Stimulated activated CD4-positive, alpha-beta T cell treated with anti-CD3 and anti-CD28 coated beads, Interleukin-1b, Interleukin-23, amount 100 ng/mL, for 1 hour (primary cell): ENCODE measurements at places on chromosomes 4 and X.

GRCh38 chr4:48153791-48154550 lies 19.9 kb upstream of the TXK start:
- no peak for DNase-seq

DNA sequence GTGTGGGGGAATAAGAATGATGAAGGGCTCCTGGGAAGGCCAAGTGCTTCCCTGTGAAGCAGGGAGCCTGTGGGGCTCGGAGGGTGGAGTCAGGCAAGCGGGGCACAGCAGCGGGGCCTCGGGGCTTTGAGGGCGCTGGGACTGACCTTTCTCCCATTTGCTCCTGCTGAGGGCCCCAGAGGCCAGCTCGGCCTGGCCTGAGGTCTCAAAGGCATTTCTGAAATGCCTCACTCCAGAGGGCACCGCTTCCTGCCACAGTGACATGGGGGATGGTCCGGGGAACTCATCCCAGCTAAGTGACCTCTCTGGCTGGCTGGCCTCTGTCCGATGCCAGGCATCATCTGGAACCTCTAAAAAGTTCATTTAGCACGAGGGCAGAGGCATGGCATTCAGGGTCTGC lies 98.8 kb upstream of the STX18 start:
- DNase-seq = no peak

GRCh38 chr4:138685316-138685715 lies 330.3 kb upstream of the NOCT start:
- DNase-seq = no peak

DNA sequence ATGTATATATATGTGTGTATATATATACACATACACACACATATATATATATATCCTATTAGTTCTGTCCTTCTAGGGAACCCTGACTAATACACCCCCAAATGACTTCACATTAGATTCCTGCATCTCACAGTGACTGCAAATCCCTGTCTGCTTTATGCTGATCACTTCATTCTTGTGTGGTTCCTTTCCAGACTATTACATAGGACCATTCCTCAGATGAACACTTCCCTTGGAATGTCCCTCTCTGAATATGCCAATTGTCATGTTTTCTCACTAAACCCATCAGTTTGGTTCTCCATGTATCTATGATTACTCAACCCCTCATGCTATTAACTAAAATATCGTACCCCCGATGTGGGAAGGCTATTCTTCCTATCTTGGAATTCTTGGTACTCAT lies 605.2 kb upstream of the NR3C2 start:
- DNase-seq = no peak

GRCh38 chr4:120865985-120866384 lies 56.5 kb downstream of the PRDM5 start:
- DNase-seq = no peak

DNA sequence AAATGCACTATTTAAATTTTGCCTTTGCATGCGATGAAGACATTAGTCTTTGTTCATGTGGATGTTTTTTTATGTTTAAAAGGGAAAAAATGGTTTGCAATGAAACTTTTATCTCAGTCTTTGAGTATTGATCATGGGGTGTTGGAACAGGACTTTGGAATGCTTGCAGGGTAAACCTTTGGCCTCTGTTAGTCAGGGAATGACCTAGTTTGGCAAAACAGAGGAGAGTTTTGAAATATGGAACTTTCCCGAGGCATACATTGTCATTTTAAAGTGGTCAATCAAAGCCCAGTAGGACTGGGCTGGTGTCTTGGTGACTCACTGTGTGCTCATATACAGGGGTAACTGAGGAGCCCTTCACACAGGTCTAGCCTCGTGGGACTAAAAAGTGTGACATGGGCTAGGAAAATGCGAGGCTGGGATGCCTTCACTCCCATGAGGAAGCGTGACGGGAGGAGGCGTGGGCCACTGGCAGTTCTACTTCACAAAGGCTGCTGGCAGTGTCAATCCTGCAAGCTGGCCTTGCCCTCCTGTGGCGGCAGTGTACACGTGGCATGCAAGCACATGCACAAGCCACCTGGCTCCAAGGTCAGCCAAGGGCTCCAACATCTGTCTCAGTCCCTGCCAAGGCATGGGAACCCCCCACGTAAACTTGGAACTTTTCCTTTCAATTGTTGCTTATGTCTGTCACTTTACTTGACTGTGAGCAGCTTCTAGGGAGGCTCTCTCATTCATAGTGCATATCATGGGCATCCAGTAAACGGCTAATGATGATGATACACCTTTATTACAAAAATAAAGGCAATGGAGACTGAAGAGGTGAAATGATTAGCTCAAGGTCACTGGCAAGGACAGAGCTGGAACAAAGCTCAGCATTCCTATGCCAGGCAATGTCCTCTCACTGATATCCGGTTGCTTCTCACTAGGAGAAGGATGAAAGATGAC lies 5.2 kb upstream of the F11 start:
- DNase-seq = no peak

GRCh38 chrX:108186811-108187210 lies 95.2 kb downstream of the ATG4A start:
- DNase-seq = no peak

DNA sequence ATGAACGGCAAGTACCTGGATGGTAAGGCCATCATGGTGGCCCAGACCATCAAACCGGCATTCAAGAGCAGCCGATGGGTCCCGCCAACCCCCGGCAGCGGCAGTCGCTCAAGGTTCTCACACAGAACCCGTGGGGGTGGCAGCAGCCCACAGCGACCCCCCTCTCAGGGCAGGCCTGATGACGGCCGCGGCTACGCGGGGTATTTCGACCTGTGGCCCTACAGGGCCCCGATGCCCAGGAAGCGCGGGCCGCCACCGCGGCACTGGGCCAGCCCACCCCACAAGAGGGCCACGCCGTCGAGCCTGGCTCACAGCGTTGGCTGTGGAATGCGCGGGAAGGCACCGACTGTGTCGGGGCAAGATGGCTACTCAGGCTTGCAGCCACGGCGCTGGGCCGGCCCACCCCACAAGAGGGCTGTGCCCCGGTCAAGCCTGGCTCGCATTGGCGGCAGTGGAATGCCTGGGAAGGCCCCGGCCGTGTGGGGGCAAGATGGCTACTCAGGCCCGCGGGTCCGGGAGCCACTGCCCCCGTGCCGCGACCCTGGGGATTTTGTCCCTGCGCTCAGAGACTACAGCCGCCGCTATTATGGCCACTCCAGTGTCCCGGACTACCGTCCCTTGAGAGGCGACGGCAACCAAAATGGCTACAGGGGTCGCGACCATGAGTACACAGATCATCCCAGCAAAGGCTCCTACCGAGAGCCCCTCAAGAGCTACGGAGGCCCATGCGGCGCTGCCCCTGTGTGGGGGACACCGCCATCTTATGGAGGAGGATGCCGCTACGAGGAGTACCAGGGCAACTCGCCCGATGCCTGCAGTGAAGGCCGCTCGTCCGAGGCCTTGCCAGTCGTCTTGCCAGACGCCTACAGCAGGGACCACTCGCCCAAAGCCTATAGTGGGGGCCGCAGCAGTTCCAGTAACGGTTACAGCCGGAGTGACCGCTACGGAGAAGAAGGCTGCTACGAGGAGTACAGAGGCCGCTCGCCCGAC lies 731 bp downstream of the RBMXL3 start:
- DNase-seq = no peak
